ENCODE measurements at places on chromosomes 2 and 18.

- no peak for DNase-seq
These were observed 163.1 kb downstream of the TMEM18 start for GRCh38 chr2:513981-514706.

- DNase-seq = no peak
These were observed 51.8 kb downstream of the LPIN2 start for GRCh38 chr18:2960983-2961696.

- no peak for DNase-seq
These were observed 51.5 kb upstream of the NXPH2 start for GRCh38 chr2:138831691-138832090.

DNA sequence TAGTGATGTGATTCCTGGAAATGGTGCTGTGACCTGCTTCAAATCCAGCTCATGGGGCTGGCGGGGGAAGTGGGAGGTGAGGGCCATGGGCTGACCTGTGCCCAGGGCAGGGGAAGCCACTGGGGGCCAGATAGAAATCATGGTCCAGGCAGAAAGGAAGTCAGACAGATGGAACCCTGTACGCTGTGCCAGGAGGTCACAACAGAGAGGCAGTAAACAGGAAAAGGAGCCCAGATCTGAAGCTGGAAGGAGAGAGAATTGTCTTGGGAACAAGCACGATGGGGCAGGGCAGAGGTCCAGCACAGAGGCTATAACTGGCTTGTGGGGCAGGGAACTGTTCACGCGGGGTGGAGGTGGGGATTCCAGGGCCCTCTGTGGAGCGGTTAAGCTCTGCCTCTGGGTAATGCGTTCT, 76.0 kb downstream of the RNF144A start:
- no peak for DNase-seq

DNA sequence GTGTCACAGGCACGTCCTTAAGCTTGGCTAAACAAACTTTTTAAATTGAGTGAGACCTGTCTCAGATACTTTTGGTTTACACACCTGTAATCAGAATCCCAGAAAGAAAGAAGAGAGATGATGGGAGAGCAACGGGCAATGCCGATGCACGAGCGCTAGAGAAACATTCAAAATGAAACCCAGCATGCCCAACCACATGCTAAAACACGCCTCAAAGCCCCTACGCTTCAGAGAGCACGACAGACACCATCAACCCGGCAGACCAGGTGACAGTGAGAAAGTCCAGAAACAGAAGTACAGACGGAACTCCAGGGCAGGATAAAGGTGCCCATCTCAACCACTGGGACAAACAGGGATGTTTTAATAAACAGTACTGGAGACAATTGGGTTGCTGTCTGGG, 85.5 kb downstream of the HDAC4 start:
- peak; percentile 2 for DNase-seq

DNA sequence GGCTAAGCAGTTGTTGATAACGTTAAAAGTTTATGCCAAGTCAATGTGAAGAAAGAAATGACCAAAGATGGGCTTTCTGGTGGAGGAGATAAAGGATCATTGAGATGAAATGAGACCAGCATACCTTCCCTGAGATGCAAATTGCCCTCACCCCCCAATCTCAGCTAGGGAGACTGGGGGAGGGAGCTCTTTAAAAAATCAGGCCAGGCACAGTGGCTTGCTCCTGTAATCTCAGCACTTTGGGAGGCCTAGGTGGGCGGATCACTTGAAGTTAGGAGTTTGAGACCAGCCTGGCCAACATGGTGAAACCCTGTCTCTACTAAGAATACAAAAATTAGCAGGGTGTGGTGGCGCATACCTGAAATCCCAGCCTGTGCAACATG, 30.9 kb upstream of the KCMF1 start:
- no peak for DNase-seq

DNA sequence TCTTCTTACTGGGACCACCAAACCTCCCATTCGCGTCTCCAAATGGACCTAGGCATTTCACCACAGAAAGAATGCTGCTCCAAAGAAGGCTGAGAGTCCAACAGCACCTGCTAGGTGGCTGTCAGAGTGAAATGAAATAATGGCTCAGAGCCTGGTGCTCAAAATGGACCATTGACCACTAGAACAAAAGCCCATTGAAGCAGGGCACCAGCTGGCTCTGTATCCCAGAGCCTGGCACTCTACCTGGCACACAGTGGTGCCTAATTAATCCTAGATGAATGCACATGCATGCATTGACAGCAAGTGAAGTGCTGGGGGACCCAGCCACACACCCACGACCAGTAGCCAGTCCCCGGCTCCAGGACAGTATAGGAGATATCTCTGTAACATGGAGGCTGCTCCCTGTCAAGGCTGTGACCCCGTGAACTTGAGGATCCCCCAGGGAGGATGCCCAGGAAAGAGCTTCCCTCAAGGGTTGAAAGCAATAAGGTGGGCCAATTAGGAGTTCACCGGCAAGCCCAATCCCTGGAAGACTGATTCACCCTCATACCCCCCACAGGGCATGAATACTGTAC, 261.3 kb downstream of the TNS1 start:
- DNase-seq = no peak

DNA sequence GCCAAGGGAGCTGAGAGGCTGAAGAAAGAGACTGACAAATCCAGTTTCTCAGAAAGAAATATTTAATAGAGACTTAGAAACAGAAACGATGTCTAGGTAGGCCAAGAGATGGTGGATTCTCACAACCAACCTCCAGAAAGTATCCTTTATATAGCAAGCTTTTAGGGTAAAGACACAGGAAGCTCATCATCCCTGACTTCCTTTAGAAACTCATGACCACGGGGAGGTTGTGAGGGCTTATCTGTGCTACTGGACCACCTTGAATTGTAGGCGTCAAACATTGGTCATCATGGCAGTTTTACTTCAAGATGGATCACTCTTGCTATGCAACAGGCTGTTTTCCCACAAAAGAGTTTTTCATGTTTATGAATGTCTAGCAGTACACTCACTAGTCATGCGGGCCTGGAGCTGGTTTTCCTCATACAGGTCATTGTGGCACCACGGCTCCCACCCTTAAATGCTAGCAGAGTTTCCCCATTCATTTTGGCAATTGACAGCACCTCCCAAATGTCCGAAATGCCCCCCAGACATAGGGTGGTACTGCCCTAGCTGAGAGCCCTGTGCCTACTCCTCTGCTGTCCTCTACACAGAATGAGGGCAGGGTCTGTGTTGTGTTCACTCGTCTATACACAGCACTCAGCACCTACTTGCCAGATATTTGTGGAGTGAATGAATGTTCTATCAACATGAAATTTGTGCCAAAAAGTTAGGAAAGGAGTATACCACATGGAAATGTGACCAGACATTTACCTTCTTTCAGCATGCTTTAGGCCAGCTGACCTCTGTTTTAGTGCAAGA, 89.0 kb downstream of the TMEM247 start:
- no peak for DNase-seq

GRCh38 chr2:152355409-152355831, 20.4 kb downstream of the FMNL2 start:
- DNase-seq = no peak

- DNase-seq = peak; percentile 69
These were observed at the start of gene EFHD1 for GRCh38 chr2:232633413-232634205. TSS of gene EFHD1 (plus strand) at chr2:232633604. CDS start at chr2:232633705, 101 bp downstream.

- DNase-seq = no peak
These were observed 63.4 kb downstream of the DCDC2C start for GRCh38 chr2:3766824-3767223.

DNA sequence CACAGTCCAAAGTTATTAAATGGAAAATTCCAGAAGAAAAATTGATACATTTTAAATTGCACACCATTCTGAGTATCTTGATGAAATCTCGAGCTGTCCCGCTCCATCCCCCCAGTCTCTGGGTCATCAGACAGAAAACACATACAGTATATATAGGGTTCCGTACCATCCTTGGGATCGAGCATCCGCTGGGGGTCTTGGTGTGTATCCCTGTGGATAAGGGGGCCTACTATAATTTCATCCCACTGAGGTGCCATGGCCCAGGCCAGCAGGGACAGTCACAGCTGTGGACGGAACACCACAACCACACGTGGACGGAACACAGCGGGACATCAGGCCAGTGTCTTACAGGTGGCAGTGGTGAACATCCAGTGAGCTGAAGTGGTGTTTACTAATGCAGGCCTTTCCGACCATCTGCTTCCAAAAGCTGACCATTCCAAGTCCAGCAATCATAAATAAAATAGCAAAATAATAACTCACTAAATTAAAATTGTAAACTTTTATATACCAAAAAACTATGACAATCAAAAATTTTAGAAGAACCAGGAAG, 14.0 kb downstream of the TWIST2 start:
- no peak for DNase-seq

DNA sequence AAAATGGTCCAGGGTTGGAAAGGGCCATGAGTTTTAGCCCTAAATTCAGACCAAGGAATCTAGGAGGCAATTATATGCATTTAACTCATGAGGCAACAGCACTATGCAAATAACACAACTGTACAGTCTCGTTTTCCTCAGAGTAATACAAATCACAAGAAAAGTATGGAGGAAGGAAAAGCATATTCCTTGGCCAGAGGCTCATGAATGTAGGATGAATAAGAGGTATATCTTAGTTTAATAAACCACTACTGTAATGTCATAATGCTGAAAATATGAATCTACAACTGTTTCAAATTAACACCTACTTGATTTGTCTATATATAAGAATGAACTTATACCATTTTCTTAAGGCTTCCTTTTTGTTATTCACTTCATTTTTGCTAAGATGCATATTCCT, 252.5 kb upstream of the TANK start:
- no peak for DNase-seq

- no peak for DNase-seq
These were observed 13.3 kb downstream of the MGAT4A start for GRCh38 chr2:98717621-98718020.

DNA sequence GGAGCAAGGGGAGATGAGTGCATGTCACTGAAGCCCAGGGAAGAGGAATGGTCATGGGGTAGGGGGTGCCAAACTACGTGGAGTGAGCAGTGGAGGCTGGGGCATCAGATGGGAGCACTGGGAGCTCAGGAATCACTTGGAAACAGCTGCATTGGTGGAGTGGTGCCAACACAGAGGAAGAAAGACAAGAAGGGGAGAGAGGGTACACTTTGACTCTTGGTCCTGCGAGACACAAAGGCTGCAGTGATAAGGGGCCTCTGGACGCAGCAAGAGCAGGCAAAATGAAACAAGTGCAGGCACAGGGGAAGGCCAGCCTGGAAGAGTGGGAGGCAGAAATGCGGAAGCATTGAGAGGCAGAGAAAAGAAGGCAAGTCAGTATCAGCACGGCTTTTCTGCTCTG, 134.7 kb upstream of the SMIM21 start:
- DNase-seq = no peak

GRCh38 chr2:181104512-181105115, 124.2 kb downstream of the UBE2E3 start:
- DNase-seq = peak; percentile 48

- DNase-seq = no peak
These were observed 8.4 kb downstream of the FAP start for GRCh38 chr2:162234620-162235462.

GRCh38 chr2:19038071-19039015, 320.1 kb downstream of the OSR1 start:
- no peak for DNase-seq

- no peak for DNase-seq
These were observed 25.4 kb downstream of the SMC6 start for GRCh38 chr2:17728210-17728609.

- no peak for DNase-seq
These were observed 438 bp upstream of the MAB21L4 start for GRCh38 chr2:240896394-240896793.

DNA sequence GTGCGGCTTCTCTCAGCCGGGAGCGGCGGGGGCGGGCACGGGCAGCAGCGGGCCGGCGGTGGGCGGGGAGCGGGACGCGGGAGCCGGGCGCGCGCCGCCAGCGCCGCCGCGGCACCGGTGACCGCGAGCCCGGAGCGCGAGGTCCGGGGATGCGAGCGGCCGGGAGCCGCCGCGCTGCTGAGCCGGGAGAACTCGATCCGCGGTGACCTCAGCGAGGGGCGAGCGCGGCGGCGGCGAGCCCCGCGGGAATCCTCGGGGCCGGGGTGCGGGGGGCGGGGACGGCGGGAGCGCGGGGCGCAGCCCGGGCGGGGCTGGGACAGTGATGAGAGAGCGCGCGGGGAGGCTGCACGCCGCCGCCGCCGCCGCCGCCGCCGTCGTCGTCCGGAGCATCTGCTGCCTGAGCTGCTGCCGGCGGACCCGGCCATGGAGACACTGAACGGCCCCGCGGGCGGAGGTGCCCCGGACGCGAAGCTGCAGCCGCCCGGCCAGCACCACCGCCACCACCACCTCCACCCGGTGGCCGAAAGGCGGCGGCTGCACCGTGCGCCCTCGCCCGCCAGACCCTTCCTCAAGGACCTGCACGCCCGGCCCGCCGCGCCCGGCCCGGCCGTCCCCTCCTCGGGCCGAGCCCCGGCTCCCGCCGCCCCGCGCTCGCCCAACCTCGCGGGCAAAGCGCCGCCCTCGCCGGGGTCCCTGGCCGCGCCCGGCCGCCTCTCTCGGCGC, at the start of gene MTCL1:
Gene MTCL1, plus strand, starts transcription at position 319 of the 723 bp plus-strand sequence. Its CDS starts 105 bp downstream, at position 424.
- no peak for DNase-seq

GRCh38 chr2:129912066-129912820, 67.2 kb upstream of the RAB6C start:
- DNase-seq = no peak

DNA sequence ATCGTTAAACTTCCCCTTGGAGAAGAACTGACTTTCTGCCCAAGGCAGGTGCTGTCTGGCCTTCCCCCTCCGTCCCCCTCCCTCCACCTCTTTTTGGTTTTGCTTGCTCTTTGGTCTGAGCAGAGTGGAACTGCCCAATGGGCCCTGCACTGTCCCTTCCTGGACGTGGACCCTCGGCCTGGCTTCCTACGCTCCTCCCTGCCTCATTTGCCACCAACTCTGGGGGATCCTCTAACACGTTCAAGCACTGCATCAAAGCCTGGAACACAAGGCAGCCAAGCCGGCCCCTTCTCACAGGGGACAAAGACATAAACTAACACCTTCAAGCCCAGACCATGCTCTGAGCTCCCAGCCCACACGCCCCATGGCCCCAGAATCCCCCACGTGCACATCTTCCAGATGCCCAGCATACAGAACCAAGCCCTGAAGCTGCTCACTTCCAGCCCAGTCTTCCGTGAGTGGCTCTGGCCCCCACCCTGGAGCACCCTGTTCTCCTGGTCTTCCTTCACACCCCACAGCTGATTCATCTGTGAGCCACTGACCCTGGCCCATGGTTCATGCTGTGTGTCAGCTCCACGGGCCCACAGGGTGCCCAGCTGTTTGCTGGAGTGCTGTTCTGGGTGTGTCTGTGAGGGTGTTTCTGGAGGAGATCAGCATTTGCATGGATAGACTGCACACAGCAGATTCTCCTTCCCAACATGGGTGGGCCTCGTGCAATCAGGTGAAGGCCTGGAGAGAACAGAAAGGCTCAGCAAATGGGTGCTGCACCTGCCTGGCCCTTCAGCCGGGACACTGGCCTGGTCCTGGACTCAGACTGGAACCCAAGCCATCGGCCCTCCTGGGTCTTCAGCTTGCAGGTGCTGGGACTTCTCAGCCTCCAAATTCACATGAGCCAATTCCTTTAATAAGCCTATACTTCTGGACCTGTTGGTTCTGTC, 247.1 kb upstream of the SALL3 start:
- no peak for DNase-seq
